Kidney (tissue), 22 donors: ENCODE measurements at places on chromosomes 4 and X. TPM values are rescaled to one million over a fixed set of nuclear protein-coding genes. Genes with fewer than 3 reads are reported as not detected.

DNA sequence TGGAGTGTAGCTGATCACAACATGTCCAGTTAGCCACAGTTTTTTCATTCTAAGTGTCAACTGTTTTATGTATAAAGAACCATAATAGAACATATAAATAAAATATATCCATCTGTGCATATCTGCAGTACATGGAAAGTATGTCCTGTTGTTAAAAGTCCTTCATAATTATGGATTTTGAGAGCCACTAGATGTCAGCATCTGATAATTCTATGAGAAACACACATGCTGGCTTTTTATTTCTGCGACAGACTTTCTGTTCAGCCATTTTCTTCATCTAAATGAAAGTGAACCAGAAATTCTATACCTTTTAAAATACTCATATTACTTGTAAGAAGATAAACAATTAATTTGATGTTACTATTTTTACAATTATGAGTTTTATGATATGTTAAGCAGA, 251.5 kb downstream of the GPM6A start:
- DNase-seq = no peak

GRCh38 chr4:120088507-120088906, 21.9 kb upstream of the MAD2L1 start:
- no peak for DNase-seq

DNA sequence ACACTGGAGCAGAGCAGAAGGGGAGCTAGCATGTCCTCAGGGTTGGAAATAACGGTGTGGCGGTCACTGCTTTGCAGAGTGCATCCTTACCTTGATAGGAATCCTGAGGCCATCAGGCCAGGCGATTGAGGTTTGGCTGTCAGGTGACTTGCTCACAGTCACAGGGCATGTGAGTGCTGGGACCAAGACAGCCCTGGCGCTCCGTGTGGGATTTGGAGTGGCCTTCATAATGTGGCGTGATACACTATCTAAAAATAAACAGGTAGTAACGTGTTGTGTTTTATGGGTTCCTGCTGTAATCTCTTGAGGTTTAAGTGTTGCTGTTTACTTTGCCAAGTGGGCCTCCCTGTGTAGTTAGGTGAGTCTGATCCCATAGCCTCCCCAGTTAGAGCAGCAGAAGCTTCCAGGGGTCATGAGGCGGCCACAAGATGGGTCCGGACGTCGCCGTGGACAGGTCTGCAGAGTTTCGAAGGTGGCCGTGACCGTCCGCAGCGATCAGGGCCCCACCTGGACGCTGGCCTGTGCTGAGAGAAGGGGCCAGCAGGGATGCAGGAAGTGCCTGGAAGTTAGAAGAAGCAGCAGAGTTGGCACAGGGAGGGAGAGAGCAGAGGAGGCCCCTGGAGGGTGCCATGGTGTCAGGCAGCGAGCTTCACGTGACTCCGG, 27.7 kb downstream of the RGS12 start:
- DNase-seq = peak; percentile 24

- no peak for DNase-seq
Observed at GRCh38 chrX:77640702-77641101, 145.3 kb downstream of the ATRX start.

- no peak for DNase-seq
Observed at GRCh38 chr4:102586644-102587021, 85.5 kb downstream of the NFKB1 start.

DNA sequence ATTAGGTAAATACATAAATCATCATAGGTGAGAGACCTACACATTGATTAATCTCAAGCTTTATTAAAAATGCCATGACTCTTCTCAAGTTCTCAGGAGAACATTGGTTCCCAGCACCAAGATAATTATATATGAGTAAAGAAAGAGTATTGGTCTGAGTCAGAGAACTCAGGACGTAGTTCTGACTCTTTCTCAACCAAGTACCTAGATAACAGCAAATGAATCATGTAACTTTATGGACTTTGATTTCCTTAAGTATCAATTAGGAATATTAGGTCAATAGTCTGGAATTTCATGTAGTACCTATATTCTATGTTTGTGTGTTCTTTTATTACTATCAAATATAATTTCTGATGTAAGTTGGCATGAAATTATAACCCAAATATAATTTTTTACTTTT, 409.9 kb downstream of the GABRG1 start:
- no peak for DNase-seq

- no peak for DNase-seq
Observed at GRCh38 chrX:46165411-46165810, 379.8 kb downstream of the ZNF674 start.

- DNase-seq = no peak
Observed at GRCh38 chr4:152771741-152772533, 7.6 kb downstream of the TIGD4 start.

- DNase-seq = no peak
Observed at GRCh38 chr4:5662555-5662954, 45.8 kb downstream of the EVC2 start.

DNA sequence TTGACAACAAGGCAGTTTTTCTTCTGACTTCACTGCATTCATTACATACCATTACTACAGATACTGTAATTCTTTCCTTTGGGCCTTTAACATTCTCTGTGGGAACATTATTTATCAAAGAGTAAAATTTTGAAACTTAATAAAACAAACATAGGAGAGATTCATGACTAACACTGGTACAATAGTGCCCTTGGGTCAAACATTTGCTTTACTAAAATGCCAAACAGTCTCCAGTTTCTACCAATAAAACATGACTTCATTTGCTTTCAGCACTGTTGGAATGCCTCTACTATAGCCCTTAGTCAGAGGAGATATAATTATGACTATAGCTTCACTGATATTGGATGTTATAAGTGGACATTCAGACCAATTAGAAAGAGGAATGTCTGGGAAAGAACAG, 481.5 kb downstream of the PACRGL start:
- DNase-seq = no peak

DNA sequence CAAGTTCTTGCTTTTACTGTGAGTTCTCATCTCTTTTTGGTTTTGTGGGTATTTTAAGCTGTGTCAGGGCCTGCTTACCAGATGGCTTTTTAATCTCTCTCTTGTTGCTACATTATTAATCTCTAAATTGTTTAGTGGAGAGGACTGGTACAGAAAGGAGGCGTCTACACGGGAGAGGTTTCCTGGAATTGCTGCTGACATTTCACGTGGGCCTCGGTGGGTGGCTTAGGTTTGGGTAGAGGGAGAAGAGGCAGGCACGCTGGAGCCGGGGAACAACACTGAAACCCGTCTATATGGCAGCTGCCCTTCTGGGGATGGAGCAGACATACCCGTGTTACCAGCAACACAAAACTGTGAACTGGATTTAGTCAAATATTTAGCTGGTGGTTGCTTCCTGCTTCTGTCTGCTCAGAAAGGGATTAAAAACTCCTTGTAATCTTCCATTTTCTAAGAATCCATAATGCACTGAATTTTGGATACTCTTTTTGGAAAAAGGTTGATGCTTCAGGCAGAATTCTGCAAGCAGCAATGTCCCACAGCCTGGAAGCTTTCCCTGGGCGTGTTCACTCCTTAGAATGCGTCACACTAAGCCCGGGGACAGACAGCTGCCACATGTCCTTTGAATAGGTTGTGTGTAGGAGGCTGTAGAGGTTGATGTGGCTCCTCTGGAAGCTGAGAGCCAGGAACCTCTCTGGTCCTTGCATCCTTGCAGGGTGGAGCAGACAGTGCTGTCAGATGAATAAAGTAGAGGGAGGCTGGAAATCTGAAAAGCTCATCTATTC, 199.8 kb upstream of the GATB start:
- DNase-seq = no peak

DNA sequence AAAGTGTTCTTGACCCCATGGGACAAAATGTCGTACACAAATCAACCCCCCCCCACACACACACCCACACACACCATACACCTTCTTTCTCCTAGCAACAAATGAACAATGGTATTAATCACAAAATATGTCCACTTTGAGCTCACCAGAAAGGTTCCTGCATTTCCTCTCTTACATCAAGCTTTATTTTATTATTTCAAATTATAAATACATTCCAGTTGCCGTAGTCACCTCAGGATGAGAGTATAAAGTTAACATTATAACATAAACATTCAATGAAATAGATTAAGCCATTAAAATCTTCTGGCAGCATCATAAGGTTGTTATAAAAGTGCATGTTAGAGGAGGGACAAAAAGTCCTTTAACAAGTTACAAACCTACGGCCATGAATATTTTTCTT, 7.3 kb downstream of the XK start:
- no peak for DNase-seq

GRCh38 chrX:23503835-23504539, 163.3 kb upstream of the PRDX4 start:
- peak; percentile 39 for DNase-seq

- DNase-seq = no peak
Observed at GRCh38 chrX:19958552-19959486, 32.0 kb downstream of the BCLAF3 start.

DNA sequence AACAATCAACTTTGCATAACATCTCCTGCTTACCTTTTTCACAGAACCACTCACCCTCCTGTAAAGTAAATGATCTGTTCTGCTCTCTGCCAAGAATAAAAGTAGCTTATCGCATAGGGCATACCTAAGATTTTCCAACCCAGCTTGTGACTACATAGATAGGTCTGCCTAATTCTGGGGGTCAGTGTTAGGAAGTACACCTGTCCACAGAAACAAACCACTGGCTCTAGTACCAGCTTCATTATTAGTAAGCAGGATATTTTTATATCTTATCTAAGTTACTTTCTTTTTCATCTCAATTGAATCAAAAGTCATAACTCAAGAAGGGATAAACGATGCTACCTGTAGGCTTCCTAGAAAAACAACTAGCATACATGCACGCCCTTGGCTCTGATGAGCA, 23.8 kb downstream of the CXCL1 start:
- no peak for DNase-seq

DNA sequence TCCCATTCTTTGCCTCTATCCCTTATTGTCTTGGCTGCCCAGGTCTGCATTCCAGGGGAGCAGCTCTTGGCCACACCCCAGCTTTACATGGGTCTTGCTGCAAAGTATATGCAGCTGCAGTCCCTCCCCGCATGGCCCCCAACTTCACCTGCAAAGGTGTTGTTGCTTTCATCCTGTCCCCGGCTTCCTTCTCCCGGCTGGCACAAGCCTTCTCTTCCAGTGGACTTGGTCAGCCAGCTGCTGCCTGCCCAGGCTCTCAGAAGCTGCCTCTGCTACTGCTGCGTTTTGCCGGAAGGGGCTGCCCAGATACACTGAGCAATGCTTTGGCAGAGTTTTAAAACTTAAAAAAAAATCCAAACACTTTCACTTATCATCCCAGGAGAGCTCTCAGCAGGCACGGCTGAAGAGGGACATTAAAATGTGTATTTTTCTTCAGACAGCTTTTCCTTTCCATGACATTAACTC, 121.2 kb upstream of the PDLIM3 start:
- DNase-seq = no peak

DNA sequence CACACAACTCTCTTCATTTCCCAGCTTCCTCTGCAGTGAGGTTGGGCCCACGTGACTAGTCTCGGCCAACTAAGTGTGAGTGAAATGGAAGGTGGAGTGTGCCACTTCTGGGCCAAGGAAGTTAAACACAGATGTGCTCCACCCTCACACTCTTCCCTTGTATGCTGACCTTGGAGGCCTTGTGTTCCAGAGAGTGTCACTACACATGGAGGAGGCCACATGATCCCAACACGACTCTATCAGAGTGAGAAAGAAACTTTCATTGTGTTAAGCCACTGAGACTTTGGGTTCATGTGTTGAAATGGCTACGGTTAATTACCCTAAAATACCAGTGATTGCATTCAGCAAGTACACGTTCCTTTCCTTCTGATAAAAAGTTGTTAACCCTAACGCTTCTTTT, 55.1 kb downstream of the TBC1D9 start:
- DNase-seq = no peak

GRCh38 chr4:90648791-90649190, 521.6 kb downstream of the CCSER1 start:
- DNase-seq = no peak

DNA sequence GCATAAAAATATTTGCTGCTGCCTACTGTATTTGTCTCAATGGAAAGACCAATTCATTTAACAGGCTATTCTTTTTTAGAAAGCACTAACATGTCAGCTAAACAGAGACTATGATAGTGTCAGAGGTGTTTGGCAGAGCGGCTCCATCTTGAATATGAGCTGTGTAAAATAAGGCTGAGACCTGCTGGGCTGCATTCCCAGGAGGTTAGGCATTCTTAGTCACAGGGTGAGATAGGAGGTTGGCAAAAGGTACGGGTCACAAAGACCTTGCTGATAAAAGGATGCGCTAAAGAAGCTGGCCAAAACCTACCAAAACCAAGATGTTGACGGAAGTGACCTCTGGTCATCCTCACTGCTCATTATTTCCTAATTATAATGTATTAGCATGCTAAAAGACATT, 41.8 kb downstream of the NPY5R start:
- no peak for DNase-seq

GRCh38 chr4:145939441-145939750, 773 bp upstream of the ZNF827 start:
- no peak for DNase-seq

GRCh38 chrX:106566362-106566761, 45.4 kb upstream of the RADX start:
- DNase-seq = no peak

NPY2R gene
- not detected for polyA plus RNA-seq

KDR gene
- polyA plus RNA-seq = 20.4 TPM

AMBN gene
- not detected for polyA plus RNA-seq

TBX22 gene
- not detected for polyA plus RNA-seq

TBC1D8B gene
- polyA plus RNA-seq = 3.5 TPM

F11 gene
- 15.7 TPM for polyA plus RNA-seq

DDIT4L gene
- polyA plus RNA-seq = 15.2 TPM

CTAG2 gene
- polyA plus RNA-seq = not detected

CXCL3 gene
- 0.97 TPM for polyA plus RNA-seq

SLC7A11 gene
- polyA plus RNA-seq = 0.04 TPM

MAMLD1 gene
- 1.4 TPM for polyA plus RNA-seq
